ENCODE measurements at places on chromosomes 7 and 10.

DNA sequence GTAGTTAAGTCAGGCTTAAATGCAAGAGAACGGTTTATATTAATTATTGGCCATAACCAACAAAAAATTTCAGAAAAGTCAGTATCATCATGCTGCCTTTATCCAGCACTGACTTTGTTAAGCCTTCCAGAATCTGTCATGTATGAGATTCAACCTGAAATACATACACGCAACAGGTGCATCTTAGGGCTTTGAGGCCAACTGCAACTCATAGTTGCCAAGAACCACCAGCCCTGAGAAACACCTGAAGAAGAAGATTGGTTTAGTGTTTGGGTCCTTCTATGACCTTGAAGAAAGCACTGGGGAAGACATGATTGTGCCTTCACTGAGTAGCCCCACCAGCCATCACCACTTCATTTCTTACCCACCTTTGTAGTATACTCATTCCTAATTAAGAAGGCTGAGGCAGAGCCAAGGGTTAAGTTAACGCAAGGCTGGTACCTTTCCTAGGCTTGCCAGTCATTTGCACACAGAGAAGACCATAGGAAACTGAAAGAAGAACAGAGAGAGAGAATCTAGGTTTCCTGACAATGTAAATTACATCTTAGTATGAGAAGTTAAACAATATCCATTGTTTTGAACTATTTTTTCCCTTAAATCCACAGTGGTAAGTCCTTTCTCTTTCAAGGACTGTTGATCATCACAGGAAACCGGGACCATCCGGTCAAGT lies 200.1 kb upstream of the PRKCQ start:
- DNase-seq: no peak

GRCh38 chr7:158272091-158272490 lies 315.5 kb downstream of the PTPRN2 start:
- DNase-seq: no peak

GRCh38 chr7:130803127-130803526 lies 69.1 kb upstream of the KLF14 start:
- DNase-seq: no peak

GRCh38 chr10:123891144-123892071 lies at the start of gene CPXM2:
Gene CPXM2, minus strand, starts transcription at chr10:123891807. Its CDS starts 148 bp downstream, at chr10:123891659.
- DNase-seq: no peak

- peak; percentile 25 for DNase-seq
Measured at GRCh38 chr10:96339956-96340904, 18.6 kb downstream of the OPALIN start.

DNA sequence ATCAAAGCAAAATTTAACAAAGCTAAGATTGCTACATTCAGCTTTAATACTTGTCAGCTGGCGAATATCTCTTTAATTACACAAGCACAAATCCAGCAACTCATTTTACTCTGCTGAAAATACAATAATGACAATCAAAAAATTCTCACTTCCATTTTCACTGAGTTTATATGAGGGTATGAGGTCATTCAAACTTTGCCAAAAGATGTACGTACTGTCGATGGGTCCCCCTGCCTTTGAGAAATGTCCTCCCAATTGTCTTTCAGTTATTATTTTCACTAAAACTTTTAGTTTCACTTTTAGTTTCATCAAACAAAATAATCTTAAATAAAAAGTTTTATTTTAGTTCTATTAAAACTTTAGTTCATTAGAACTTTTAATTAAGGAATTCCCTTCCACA lies 159.5 kb upstream of the WDR11 start:
- DNase-seq: no peak

GRCh38 chr7:33593611-33594010 lies 311.7 kb upstream of the BMPER start:
- no peak for DNase-seq

DNA sequence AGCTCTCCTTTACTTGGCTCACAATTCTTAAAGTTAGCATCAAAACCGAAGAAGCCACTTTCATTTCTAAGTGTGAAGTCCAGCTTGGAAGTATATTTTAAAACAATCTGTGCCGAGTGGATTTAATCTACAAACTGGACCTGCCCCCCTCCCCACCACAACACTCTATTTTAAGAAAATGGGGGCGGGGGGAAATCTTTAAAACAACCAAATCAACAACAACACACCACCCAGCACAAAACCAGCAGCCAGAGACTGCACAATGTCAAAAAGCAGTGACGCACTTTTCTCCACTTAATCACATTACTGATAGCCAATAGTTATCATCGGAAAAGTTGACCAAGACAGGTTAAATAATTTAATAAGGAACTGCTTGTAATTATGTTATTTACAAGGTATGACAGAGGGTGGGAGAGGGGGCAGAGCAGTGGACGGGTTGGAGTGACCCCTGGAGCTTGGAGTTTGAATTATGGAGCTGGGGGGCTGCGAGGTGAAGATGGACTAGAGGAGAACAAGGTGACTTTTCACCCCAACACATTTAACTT lies 2.8 kb downstream of the EBF3 start:
- no peak for DNase-seq

- DNase-seq: no peak
Measured at GRCh38 chr10:114576132-114576487, 82.0 kb downstream of the ABLIM1 start.

GRCh38 chr10:87654212-87654611 lies 5.5 kb upstream of the PAPSS2 start:
- no peak for DNase-seq

GRCh38 chr10:94602729-94603515 lies 57.3 kb downstream of the HELLS start:
- DNase-seq: no peak

DNA sequence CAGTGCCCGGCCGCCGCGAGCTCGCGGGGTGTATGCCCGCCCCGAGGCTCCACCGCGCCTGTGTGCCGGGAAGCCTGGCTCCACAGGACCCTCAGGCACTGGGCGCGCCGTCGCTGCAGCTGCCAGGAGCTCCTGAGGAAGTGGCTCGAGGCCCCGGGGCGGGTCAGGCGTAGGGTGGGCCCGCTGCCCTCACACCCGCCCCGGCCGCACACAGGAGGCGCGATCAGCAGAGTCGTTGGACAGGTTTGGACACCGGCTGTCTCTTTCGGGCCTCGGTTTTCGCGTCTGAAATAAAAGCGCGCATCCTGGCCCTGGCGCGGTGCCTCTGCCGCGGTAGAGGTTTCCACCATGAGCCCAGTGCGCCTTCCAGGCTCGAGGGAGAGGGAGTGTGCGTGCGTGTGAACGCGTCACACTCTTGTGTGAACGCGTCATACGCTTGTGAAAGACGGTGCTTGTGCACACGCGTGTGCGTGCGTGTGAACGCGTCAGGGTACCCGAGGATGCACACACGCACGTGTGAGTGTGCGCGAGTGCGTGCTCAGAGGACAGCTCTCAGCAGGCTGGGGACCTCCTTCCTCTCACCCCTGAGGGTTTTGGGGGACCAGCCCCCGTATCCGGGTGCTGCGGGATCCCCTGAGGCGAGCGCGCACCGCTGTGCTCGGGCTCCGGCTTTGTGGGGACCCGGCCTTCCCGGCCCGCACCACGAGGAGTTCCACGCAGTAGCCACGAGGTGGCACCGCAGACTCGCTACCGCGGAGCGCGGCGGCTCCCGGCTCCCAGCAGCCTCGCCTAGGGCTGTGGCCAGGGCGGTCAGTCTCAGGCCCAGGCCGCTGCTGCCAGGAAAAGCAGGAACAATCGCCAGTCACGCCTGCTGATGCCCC lies 83.8 kb downstream of the BMS1 start:
- peak; percentile 27 for DNase-seq

- no peak for DNase-seq
Measured at GRCh38 chr7:73707045-73707631, 12.3 kb downstream of the STX1A start.

- no peak for DNase-seq
Measured at GRCh38 chr7:85896531-85896930, 709.7 kb upstream of the SEMA3D start.

DNA sequence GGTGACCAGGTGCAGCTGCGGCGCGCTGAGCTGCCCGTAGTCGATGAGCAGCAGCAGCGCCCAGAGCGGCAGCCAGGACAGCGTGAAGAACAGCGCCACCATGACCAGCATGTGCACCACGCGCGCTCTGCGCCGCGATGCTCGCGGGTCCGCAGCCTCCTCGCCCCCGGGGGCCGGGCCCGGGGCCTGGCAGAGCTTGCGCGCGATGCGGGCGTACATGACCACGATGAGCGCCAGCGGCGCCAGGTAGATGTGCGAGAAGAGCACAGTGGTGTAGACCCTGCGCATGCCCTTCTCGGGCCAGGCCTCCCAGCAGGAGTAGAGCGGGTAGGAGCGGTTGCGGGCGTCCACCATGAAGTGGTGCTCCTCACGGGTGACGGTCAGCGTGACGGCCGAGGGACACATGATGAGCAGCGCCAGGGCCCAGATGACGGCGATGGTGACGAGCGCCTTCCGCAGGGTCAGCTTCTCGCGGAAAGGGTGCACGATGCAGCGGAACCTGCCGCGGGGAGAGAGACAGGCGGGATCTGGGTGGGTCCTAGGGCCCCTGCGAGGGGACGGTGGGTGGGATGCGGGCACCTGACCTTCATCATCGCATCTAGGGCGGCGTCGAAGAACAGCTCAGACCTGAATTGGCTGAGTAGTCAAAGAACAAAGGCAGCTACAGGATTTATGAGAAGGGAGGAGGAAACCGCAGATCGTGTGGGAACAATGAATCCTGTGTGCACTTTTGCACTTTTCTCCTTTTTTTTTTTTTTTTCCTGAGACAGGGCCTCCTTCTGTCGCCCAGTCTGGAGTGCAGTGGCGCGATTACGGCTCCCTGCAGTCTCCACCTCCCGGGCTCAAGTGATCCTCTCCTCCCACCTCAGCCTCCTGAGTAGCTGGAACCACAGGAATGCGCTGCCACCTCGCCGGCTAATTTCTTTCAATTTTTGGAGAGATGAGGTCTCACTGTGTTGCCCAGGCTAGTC lies 22.4 kb upstream of the PPA1 start:
- DNase-seq: no peak

DNA sequence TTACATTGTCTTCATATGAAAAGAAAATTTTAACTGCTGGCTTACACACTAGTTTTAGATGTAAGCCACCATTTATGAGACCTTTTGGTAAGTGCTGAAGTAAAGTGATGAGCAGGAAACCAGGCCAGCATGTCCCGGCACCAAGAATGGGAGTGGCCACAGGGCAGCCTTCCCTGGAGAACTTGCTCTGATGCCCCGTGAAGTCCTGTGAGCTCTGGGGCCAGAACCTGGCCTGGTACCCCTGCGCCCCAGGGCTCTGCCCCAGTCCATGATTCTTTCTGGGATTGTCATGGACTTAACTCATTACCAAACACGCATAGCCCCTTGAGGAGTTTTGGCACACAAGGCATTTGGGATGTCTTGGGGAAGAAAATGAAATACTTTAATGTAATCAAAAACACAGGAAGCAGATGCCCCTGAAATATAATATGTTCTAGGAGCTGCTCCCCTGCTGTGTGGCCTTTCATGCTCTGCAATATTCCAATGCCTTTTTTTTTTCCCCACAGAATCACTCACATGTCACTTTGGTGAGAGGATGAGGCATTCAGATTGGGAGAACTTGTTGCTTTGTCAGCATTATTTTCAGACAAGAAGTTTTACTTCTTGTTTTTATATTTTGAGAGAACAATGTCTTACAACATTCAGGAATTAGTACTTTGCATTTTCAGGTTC lies 53.1 kb upstream of the CXCL12 start:
- DNase-seq: no peak

DNA sequence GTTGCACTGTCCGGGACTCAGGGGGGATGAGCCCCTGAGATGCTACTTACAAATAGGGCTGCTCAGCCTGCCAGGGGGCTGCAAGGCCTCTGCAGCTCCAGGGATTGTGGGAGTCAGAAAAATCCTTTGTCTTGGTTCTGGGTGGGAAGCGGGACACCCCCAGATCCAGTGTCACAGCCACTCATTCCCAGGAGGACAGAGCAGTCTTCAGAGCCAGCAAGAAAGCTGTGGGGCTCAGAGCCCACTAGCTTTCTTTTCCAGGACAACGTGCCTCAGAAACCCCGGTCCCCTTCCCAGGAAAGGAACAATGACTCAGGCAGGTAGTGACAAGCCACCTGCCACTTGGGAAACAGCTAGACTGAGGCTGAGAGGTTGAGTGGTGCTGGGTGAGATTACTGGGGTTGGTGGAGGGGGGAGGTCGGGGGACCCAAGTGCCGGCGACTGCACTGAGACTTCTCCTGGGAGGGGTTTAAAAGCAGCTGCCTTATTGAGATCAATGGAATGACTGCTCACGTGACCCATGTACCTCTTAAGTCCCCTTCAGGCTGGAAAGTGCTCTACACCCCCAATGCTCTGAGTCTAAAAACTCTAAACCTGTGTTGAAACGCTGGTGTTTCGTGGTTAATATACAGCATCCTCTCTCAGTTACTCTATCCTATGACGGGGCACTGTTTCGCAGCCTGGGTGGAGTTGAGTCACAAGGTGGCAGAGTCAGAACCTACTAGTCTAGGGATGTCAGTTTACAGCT lies 123.6 kb downstream of the UBE2H start:
- peak; percentile 46 for DNase-seq

GRCh38 chr10:29607576-29607975 lies 27.2 kb downstream of the SVIL start:
- no peak for DNase-seq

GRCh38 chr7:21412957-21413356 lies 14.9 kb upstream of the SP4 start:
- no peak for DNase-seq
